ENCODE measurements at places on chromosomes 6 and 20.
A peak's percentile ranks its signal among the peaks of the same experiment; 100 is the strongest.

- no peak for DNase-seq
Measured at GRCh38 chr6:128929869-128930268, 46.9 kb downstream of the LAMA2 start.

GRCh38 chr6:81491454-81492101 is 260.9 kb downstream of the TENT5A start:
- no peak for DNase-seq

DNA sequence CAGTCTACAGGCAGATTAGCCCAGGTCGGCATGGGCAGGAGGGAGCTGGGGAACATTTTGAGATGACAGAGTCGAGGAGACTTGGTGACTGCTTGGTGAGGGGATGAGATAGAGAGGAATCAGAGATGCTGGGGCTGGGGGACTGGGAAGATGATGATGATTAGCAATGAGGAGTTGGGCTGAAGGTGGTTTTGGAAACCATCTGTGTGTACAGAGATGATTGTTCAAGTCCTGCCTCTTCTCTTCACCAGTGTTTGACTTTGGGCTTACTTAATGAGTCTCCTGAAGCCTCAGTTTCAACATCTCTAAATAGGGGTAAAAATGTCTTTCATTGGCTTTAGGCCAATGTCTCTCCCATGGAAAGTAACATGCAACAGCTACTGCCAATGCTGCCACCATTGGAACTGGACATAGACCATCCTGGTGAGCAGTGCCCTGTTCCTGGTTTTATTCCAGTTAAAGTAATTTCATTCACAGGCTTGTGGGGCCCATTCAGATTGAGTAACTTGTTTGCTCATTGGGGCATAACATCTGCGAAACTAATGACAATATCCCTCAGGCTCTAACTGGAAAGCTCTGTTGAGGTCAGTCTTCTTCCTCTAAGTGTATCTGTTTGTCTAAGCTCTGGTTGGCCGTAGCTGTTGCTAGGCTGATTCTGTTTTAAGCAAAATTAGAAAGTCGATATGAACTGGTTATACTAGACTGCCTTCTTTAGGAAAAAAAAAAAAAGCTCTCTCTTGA is 99.1 kb downstream of the ARMC2 start:
- peak; percentile 69 for DNase-seq

DNA sequence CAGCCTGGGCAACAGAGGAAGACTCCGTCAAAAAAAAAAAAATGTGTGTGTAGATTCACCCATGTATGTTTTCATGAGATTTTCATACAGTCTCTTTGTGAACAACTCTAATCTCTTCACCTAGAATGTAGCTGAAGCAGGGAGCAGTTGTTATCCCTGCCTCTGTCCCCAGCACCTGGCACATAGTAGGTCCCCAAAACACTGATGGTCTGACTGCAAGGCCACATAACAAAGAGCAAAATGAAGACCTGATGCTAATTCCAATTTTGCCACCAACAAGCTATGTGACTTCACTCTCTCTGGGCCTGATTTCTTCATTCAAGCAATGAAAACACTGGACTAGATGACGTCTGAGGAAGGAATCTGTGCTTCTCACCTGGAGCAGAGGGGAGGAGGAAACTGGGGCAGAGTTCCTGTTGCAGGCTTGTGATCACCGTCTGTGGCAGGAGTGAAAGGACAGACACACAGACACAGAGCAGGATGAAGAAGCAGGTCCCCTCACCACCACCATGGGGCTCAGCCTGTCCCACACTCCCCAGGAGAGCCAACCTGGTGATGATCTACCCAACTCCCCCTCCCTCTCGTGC is 4.6 kb downstream of the SLC44A4 start:
- DNase-seq, result no peak

DNA sequence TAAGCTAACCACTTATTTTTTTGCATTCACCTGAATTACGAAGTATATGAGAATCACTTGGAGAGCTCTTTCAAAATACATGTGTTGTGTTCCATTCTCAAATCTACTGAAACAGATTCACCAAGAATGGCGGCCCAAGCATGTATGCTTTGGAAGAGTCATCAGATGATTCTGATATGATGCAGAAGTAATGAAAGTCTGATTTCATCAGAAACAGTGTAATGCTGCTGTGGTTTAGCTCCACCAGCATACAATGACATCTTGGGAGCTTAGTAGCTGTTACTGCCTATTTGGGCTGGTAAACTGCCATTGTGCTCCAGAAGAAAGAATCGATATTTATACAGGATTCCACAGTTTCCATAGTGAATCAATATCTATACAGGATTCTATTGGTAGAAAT is 52.9 kb downstream of the UBR2 start:
- DNase-seq, result no peak

DNA sequence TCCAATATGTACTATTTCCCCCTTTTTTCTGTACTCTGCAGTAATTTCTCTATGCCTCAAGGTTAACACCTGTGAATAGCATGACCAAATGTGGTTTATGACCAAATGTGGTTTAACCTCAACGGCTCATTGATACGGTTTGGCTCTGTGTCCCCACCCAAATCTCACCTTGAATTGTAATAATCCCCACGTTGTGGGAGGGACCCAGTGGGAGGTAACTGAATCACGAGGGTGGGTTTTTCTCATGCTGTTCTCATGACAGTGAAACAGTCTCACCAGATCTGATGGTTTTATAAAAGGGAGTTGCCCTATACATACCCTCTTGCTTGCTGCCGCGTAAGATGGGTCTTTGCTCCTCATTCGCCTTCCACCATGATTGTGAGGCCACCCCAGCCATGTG is 18.7 kb downstream of the DEK start:
- DNase-seq, result no peak

DNA sequence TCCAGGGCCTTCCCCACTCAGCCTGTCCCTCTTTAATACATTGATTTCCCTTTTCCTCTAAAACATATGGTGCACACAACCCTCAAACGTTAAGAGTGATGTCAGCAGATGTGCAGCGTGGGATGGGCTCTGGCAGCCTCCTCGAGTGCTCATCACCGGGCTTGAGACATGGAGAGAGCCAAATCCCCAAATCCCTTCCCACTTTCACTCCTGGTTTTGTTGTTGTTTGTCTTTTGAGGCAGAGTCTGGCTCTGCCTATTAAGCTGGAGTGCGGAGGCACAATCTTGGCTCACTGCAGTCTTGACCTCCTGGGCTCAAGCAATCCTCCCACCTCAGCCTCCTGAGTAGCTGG is 5.8 kb upstream of the PLTP start:
- DNase-seq, result peak; percentile 30

All from mesenchymal stem cell (in vitro differentiated cells and primary cell).